ENCODE measurements at places on chromosomes 5 and 9. TPM values are rescaled to one million over a fixed set of nuclear protein-coding genes. Genes with fewer than 3 reads are reported as not detected.

GBGT1 gene
- 6.0 TPM for total RNA-seq

ECSCR gene
- 547 TPM for total RNA-seq

ADGRD2 gene
- total RNA-seq: not detected

ROPN1L gene
- total RNA-seq: 2.5 TPM

PCDHA12 gene
- total RNA-seq: not detected

ZFP2 gene
- 0.60 TPM for total RNA-seq

VLDLR gene
- 1.4 TPM for total RNA-seq

NOXA1 gene
- total RNA-seq: not detected

SPIN1 gene
- 28.2 TPM for total RNA-seq

HEMGN gene
- not detected for total RNA-seq

ZNF474 gene
- not detected for total RNA-seq

NME5 gene
- total RNA-seq: 0.39 TPM
